OCI-M1 (cell line): ENCODE measurements at places on chromosomes 2 and 18.
A peak's percentile ranks its signal among the peaks of the same experiment; 100 is the strongest.

GRCh38 chr2:50480507-50480906, 551.4 kb downstream of the NRXN1 start:
- no peak for DNase-seq

GRCh38 chr2:195722075-195722474, 65.0 kb downstream of the SLC39A10 start:
- peak; percentile 15 for DNase-seq

GRCh38 chr2:198928026-198928425, 529.7 kb downstream of the SATB2 start:
- no peak for DNase-seq

GRCh38 chr2:194602750-194603149, 1054.3 kb upstream of the SLC39A10 start:
- DNase-seq, result no peak
